ENCODE measurements at places on chromosomes 12 and 14.

DNA sequence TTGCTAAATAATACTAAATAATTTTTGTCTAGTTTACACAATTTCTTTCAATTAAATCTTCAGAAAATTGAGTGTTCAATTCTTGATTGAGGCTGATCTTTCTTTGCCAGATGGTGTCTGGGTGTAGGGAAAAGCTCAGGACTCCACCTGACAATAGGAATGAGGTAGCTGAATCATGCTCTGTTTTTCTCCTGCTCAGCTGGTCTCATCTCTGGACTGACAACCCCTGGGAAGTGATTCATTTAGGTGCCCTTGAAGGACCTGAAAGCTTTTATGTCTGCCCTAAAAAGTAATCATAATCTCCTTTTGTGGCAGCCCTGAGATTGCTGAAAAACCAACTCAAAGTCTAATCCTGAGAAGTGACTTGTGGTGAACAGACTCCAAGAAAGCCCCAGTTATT, 255.4 kb downstream of the ETNK1 start:
- no peak for DNase-seq

DNA sequence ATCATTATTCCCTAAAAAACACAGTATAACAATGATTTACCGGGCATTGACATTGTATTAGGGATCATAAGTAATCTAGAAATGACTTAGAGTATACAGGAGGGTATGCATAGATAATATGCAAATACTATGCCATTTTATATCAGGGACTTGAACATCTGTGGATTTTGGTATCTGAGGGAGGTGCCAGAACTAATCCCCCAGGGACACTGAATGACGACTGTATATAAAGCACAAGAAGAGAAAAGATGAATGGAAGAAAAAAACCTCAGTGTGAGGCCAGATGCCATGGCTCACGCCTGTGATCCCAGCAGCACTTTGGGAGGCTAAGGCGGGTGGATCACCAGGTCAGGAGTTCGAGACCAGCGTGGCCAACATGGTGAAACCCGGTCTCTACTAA, 25.5 kb upstream of the COX6A1 start:
- no peak for DNase-seq

GRCh38 chr12:12138203-12139154, 67.7 kb downstream of the BCL2L14 start:
- no peak for DNase-seq

GRCh38 chr14:51392416-51392815, 152.4 kb downstream of the TMX1 start:
- no peak for DNase-seq

- DNase-seq = no peak
These were observed 5.4 kb upstream of the CIPC start for GRCh38 chr14:77092676-77093075.

DNA sequence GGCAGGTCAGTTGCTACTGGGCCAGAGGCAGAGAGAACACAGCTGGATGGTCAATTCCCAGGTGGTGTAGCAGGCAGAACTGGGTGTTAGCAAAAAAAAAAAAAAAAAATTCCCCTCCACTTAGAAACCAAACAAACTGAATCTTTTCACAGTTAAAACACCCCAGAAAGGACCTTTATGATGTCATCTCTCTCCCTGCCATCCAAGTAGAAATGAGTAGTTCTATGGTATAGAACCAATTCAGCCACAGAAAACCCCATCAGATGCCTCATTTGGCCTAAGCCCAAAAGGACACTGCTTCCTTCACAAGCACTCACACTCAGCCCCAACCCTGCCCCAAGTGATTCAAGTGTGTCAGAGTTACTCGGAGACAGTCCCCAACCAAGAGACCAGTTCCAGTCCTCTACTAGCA, 230.8 kb downstream of the DPF3 start:
- DNase-seq = no peak

- DNase-seq = no peak
These were observed 425.6 kb downstream of the NRXN3 start for GRCh38 chr14:78595797-78596196.
